CD4-positive, CD25-positive, alpha-beta regulatory T cell (primary cell): ENCODE measurements at places on chromosomes 7 and 10. TPM values are rescaled to one million over a fixed set of nuclear protein-coding genes. Genes with fewer than 3 reads are reported as not detected.

GRCh38 chr10:114990991-114991390 is 53.0 kb downstream of the TRUB1 start:
- H3K4me3 ChIP-seq: no peak overlapping the region
- no peak overlapping the region for H3K27ac ChIP-seq
- no peaks in the 10 kb centered on the region for H3K36me3 ChIP-seq
- no peaks in the 10 kb centered on the region for H3K27me3 ChIP-seq
- no peaks in the 10 kb centered on the region for H3K4me1 ChIP-seq

DNA sequence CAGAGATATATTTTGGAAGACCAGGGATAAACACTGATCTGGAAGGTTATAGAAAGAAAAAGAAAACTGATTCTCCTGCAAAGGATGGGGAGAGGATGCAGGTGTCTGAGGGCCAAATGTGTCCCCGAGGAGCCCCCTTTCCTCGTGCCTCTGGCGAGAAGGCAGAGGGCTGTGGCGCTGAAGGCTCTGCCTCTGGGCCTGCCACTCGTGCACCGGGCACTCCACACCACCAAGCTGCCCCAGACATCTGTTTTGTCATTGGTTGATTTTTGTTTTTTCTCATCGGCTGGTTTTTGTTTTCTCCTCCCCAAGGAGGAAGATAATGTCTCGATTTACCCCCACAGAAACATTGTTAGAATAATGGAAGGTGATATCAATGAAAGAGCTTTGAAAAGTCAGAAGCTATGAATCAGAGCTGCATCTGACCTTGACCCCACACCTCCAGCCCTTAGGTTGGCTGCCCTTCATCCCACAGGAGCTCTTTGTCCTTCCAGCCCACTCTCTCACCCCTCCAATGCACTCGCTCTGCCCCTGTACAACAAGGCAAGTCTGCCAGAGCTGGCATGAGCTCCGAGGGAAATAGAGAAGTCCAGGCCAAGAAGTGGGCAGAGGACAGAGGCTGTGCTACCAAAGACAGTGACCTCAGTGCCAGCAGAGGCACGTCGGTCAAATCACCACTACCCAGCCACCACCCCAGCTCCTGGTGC is 124.8 kb downstream of the TCERG1L start:
- H3K4me1 ChIP-seq: no peaks in the 10 kb centered on the region
- no peak overlapping the region for H3K27ac ChIP-seq
- H3K4me3 ChIP-seq: no peak overlapping the region
- no peaks in the 10 kb centered on the region for H3K36me3 ChIP-seq
- DNase-seq: no peak

DNA sequence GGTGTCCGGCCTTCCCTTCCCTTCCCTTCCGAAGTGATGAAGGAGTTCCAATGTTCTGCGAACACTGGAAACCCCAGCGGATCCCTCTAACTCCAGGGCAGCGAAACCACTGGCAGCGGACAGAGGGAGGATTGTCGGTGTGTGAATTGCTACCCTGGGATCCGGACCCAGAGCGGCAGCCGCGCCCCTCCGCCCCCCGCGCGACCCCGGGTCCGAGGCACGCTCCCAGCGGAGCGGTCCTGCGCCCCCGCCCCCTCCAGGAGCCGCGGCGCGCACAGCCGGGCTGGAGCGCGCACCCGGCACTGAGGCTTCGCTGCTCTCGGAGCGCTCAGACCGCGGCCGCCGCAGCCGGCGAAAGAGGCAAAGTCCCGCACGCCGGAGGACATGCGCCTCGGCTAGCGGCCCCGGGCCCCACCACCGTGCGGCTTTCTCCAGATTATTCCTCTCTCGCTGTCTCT is at the start of gene PTPRZ1:
Gene PTPRZ1 (plus strand): TSS at position 331 of the 458 bp plus-strand sequence. CDS start 339 bp downstream, outside the sequence.
- H3K27me3 ChIP-seq: peaks cover 11% of the 10 kb centered on the region
- H3K4me3 ChIP-seq: no peak within 1 kb of the TSS
- H3K4me1 ChIP-seq: no peaks in the 10 kb centered on the region
- H3K27ac ChIP-seq: no peak within 1 kb of the TSS
- no peaks in the 10 kb centered on the region for H3K36me3 ChIP-seq

DNA sequence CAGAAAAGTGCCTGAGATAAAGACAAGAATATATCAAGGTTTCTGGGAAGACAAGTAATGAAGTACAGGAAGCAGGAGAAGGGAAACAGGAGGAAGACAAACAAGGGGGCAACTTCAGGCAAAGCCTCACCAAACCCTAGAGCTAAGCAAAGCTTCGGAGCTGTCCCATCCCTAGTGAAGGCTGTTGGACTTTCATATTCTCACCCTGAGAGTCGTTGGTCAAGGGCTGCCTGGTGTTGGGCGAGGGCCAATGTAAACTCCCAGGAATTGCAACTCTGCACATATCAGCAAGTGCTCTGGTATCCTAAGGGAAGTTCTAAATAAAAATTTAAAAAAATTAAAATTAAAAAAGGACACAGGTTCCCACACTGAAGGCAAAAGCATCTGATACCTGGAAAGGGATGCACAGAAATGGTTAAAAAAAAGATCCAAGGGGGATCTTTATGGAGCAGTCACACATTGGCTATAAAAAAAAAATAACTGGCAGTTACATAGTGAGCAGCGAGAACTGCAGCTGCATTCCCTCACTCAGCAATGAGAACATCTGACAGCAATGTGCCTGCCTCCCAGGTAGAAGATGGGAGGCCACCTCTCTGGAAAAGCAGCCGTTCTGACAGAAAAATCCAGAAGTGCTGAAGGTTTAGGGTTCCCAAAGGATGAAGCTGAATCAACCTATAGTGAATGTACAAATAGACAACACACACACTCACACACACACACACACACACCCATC is 304.7 kb downstream of the WDR11 start:
- no peaks in the 10 kb centered on the region for H3K36me3 ChIP-seq
- no peak overlapping the region for H3K27ac ChIP-seq
- H3K4me1 ChIP-seq: no peaks in the 10 kb centered on the region
- H3K4me3 ChIP-seq: no peak overlapping the region
- no peaks in the 10 kb centered on the region for H3K27me3 ChIP-seq
- DNase-seq: no peak

The HOXA2 gene
- total RNA-seq: not detected

DNA sequence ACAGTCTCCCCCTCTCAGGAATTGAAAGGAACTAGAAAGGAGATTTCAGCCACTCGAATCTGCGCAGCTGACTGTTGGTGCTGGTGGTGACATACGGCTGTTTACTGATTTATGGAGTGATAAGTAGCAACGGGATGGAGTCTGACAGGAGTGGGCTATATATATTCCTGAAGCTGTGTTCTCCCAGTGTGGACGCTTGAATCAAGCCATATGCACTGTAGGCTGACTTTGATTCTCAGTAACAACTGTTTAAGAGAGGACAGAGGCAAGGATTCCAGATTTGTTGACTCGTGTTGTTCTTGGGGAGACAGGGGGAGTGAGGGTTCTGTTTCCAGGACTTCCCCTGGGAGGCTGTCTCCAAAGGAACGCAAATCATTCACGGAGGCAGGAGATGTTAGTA is 260.1 kb upstream of the AUTS2 start:
- DNase-seq: no peak
- H3K27ac ChIP-seq: no peak overlapping the region
- H3K4me3 ChIP-seq: no peak overlapping the region
- H3K36me3 ChIP-seq: no peaks in the 10 kb centered on the region

The MDH2 gene
- 70.6 TPM for total RNA-seq

DNA sequence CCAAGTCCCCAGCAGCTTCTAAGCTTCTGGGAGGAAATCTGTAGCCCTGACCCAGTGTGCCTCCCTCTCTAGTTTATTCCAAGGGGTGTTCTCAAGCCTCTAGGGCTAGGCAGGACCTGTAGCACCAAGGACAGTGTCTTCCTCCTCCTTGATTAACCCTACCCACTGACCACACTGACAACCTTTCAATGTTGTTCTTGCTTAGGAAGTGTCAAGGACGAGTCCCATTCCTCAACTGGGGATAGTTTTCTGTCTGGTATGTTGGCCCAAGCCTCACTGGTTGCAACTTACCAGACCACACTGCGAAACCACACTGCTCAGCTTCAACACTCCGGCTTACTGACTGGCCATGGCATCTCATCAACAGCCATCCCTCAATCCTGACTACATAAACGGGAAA is 100.0 kb downstream of the RNF216 start:
- DNase-seq: no peak
- H3K4me1 ChIP-seq: peaks cover 7% of the 10 kb centered on the region
- H3K27ac ChIP-seq: no peak overlapping the region
- H3K4me3 ChIP-seq: no peak overlapping the region
- peaks cover 30% of the 10 kb centered on the region for H3K36me3 ChIP-seq

DNA sequence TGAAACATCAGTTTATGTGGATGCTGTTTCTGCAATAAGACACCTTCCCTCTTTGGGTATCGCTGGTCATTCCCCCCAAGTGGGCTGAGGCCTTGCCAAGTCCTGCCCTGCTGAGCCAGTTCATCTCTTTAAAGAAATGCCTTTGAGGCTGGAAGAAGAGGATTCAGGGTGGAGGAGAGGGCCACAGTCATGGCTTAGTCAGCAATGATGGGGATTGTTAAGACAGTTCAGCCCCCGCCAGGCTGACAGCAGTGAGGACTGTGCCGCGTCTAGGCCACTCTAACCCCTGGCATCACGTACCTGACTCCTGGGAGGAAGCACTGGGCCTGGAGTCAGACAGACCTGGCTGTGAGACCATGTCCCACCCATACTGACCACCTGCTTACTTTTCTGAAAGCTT is 48.3 kb downstream of the PNLIPRP2 start:
- no peaks in the 10 kb centered on the region for H3K27me3 ChIP-seq
- H3K4me1 ChIP-seq: no peaks in the 10 kb centered on the region
- no peaks in the 10 kb centered on the region for H3K36me3 ChIP-seq
- no peak overlapping the region for H3K4me3 ChIP-seq

The EPDR1 gene
- not detected for total RNA-seq

DNA sequence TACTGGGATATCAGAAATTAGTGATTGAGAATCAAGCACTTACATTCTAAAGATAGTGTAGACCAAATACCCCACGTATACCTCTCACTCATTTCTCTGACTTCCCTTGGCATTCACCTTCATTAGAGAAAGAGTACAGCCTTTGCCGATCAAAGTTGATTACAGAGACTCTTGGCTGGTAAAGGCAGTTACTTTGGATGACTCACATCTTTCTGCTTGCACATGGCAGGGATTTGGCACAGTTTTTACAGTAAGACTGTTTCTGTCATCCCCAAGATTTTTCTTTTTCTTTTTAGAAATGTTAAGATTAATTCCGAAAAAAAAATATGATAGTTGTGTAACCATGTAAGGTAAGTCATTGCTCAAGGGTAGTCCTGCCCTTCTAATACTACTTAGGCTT is 143.0 kb downstream of the TSPAN12 start:
- DNase-seq: no peak
- no peaks in the 10 kb centered on the region for H3K36me3 ChIP-seq
- H3K4me3 ChIP-seq: no peak overlapping the region
